ENCODE measurements at places on chromosomes 6 and 20.

GRCh38 chr6:82906489-82906888 is 159.2 kb downstream of the UBE3D start:
- no peak for DNase-seq

GRCh38 chr6:46909371-46909770 is 12.4 kb downstream of the ADGRF5 start:
- DNase-seq = no peak

- no peak for DNase-seq
These were observed 125.5 kb upstream of the FBXL4 start for GRCh38 chr6:99073223-99073622.

DNA sequence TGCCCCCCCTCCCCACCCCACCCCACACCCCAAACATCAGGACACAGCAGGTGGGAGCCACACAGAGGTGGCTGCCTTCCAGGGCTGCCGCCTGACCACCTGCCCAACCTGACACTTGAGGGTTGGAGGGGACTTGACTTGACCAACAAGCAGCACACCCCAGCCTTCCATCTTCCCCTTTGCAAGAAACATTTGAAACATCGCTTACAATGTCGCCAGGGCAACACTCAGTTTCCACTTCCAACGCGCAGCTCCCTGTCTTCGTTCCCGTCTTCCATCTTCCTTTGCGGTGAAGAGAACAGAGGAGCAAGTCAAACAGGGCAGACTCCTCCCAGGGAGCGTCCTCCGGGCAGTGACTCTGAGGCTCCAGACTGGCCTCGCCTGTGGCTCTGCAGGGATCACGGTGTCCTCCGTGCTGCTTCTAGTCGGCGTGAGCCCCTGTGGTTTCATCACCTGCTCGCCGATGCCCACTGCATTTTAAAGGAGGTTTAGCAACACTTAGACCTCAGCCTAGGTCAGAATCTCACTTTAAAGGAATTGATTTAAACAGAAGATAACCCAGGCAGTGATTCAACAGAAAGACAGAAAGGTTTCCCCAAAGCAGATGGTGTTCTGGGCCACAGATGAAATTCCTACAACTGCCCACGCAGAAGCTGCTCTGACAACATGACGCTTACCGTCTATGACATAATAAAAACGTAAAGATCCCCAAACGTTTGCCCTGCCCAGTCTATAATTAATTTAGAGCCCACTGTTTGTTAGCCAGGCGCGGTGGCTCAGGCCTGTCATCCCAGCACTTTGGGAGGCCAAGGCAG is 130.8 kb downstream of the TAF4 start:
- no peak for DNase-seq

- no peak for DNase-seq
These were observed 292.1 kb downstream of the ADGB start for GRCh38 chr6:146890644-146891434.

DNA sequence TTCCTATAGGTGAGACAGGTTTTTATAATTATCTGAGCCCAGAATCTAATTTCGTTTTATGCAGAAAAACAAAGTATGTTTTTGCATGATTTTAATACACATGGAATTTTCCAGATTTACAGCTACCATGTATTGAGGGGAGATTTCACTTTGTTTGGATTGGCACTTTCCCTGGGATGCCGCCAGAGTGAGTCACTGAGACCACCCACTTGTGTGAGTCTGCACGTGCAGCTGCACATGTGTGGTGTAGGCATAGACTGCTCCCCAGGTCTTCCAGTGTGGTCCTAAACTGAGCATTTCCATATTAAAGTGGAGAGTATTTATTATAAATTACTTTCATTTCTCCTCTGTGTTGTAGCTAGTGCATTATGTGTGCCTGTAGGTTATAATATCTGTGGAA is 186.8 kb downstream of the UBE3D start:
- no peak for DNase-seq

GRCh38 chr6:144298194-144298593 is 13.1 kb downstream of the UTRN start:
- no peak for DNase-seq

GRCh38 chr6:34333858-34334257 is 58.6 kb downstream of the NUDT3 start:
- DNase-seq = no peak

DNA sequence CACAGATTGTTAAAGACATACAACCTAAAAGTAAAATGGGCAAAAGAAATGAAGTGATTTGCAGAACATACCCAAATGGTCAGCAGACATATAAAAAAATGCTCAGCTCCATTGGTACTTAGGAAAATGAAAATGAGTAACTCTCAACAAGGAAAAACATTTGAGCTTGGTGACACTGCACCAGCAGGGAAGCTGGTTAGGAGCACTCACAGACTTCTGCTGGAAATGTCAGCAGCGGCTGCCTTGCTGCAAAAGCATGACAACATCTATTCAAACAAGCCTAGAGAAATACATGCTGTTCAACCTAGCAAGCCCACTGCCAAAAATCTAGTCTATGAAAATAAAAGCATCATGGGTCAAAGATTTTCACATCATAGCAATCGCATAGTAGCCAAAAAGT is 99.0 kb upstream of the FOXQ1 start:
- DNase-seq = no peak

- peak; percentile 97 for DNase-seq
These were observed at the start of gene CCN2 for GRCh38 chr6:131950767-131951575. Gene CCN2, minus strand, starts transcription at chr6:131951372. Its CDS starts 200 bp downstream, at chr6:131951172.

- no peak for DNase-seq
These were observed 24.1 kb upstream of the PAX1 start for GRCh38 chr20:21681234-21681921.

DNA sequence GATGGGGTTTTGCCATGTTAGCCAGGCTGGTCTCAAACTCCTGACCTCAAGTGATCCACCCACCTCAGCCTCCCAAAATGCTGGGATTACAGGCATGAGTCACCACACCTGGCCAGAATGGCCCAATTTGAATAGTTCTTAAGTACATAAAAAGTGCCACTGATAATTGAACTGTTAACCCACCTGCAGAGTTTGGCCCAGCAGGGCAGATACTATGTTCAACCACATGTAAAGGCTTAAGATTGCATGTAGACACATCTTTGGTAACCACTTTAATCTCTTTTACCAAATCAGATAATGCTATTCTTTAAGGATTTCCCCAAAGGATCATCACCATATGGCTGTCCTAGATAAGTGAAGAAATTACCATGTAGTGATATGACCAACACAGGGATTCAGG is 21.3 kb upstream of the SGK1 start:
- no peak for DNase-seq

- no peak for DNase-seq
These were observed 967 bp downstream of the KIAA0408 start for GRCh38 chr6:127458222-127458621.

- no peak for DNase-seq
These were observed 106.2 kb upstream of the ARMC2 start for GRCh38 chr6:108742041-108742440.

- DNase-seq = no peak
These were observed 137.1 kb downstream of the LY86 start for GRCh38 chr6:6725468-6726209.

DNA sequence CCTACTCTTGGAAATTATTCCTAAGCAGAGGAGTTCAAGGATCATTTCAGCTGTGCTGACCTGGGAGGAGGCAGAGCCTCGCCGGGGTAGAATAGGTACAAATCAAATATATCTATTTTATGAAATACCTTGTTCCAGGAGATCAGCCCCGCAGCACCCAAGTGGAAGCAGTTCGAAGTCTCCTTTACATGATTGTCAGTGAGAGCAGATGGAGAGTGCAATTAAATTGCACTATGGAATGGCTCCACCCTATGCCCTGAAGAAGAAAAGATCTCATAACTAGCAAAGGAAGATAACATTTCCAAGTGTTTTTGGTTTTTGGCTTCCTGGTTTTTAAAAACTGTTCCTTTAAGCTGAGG is 31.4 kb downstream of the DUSP22 start:
- DNase-seq = no peak

GRCh38 chr6:7628479-7628878 is 38.5 kb downstream of the SNRNP48 start:
- DNase-seq = no peak

DNA sequence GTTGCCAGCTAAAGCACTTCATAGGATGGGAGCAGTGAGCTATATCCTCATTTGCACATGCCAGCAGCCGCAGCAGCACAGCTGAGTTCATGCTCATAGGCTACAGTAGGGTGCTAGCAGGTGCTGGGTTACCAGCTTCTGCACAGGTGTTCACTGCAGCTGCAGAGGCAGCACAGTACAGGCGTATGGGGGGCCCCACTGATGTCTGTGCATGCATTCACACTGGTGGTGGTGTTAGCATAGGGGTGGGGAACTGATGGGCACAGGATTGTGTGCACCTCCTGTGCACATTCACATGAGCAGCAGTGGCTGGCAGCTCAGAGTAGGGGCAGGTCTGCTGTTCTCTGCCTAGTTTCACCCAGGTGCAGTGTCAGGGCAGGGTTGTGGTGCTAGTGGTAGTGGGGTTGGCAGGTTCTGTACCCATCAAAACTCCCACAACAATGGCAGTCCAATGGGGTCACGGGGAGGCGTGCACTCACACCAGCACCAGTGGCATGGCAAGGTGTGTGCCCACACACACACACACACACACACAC is 58.9 kb upstream of the IRAK1BP1 start:
- no peak for DNase-seq

DNA sequence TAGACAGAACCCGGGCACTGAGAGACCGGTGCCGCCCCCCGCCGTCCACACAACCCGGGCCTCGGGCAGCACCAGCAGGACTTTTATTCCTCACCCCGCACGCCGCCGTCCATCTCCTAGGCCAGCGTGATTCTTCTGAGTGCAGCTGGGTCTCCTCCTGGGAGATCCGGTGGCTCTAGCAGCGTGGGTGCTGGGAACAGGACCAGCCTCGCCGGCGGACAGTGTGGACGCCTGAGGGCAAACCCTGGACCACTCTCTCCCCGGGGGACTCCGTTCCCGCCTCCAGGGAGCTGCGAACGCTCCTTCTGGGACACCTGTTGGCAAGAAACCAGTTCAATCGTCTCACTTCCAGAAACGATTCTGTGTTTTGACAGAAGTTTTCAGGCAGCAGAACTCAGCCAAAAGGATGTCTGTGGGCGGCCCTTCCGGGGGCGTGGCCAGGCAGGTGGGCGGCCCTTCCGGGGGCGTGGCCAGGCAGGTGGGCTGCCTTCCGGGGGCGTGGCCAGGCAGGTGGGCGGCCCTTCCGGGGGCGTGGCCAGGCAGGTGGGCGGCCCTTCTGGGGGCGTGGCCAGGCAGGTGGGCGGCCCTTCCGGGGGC is 130.7 kb downstream of the DLL1 start:
- no peak for DNase-seq

GRCh38 chr6:40419377-40419776 is 167.8 kb downstream of the LRFN2 start:
- DNase-seq = no peak

- no peak for DNase-seq
These were observed 13.6 kb downstream of the GLP1R start for GRCh38 chr6:39062014-39062740.

GRCh38 chr6:15653581-15653980 is 9.2 kb downstream of the DTNBP1 start:
- DNase-seq = no peak

- no peak for DNase-seq
These were observed 527.4 kb downstream of the HACE1 start for GRCh38 chr6:104332364-104332763.

DNA sequence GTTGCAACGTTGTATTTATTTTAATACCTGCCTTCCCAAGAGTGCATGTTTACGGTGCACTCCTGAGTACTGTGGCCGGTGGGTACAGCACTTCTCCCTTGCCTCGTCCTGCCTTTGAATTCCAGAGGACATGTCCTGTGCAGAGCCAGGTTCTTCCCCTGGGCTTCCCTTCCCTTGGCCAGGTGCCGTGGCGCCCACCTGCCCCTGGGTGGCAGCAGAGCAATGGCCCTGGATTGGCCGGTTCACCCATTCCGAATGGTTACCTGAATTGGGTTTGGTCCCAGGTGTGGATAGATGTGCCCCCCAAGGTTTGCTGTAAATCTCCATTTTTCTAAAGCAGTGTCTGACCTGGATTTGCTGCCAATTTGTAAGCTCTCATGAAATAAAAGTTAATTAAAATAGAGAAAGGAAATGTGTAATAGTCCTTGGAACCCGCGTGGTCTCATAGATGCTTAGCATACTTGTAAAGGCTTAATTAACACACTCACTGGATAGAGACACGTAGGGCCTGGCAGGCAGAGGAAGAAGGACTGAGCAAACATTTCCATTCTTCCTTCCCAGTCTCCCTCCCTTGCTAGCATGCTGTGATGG is 40.6 kb downstream of the DTD1 start:
- peak; percentile 7 for DNase-seq

DNA sequence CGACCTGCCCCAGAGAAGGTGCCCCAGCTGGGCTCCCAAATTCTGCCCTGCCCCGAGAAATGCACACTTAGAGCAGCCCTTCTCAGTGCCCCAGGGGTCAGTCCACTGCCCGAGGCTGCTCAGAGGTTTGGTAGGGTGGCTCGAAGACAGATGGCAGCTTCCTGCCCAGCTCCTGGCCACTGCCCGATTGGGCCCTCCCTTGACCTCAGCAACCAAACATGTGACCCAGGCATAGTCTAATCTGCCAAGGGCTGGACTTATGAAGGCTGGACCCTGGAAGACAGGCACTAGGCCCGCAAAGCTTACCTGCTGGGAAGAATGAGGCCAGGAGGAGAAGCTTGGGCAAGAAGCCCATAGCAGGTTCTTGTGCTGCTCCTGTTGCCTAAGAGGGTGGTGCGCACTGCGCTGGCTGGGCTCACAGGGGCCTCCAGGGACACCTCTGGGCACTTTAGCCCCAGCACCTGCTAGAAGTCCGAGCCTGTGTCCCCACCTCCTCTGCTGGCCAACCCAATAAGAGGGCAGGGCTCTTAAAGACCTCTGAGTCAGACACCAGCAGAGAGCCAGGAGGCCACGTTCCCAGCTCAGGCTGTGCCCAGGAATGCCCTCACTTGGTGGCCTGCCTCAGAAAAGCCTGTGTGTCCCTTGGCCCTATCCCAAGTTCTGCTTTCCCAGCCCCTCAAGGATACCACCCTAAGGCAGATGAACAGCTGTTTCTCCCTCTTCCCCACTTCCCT is 5.5 kb downstream of the SIGLEC1 start:
- DNase-seq = peak; percentile 55

DNA sequence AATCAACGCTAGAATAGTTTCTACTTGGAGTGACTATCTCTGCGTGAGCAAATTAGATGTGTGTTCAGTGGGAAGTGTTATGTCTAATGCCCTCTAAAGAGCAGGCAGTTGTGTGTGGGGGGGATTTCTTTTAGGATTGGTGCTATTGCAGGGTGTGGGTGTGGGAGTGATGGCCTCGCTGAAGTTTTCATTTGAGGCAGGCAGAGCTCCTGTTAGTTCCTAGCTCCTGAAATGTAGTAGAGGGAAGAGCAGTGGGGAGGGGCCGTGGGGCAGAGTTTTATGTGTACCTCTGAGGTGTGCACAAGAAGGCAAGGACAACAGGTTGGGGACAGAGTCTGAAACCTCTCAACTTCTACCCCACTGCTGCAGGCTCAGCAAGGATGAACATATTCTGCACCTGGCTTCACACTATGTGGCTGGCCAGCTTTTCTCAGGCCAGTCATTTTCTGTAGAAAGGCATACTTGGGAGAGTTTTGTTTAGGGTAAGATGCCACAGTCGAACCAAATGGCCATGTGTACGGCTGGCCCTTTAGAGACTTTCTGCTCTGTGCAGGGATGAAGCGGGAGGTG is 229.2 kb upstream of the SUPT3H start:
- no peak for DNase-seq

GRCh38 chr6:148295261-148295887 is 47.3 kb upstream of the SASH1 start:
- DNase-seq = no peak

- no peak for DNase-seq
These were observed 13.5 kb downstream of the ZHX3 start for GRCh38 chr20:41304002-41304401.

All from A172 (cell line).